NCI-H2107 (cell line): ENCODE measurements at places on chromosomes 6 and 20.

DNA sequence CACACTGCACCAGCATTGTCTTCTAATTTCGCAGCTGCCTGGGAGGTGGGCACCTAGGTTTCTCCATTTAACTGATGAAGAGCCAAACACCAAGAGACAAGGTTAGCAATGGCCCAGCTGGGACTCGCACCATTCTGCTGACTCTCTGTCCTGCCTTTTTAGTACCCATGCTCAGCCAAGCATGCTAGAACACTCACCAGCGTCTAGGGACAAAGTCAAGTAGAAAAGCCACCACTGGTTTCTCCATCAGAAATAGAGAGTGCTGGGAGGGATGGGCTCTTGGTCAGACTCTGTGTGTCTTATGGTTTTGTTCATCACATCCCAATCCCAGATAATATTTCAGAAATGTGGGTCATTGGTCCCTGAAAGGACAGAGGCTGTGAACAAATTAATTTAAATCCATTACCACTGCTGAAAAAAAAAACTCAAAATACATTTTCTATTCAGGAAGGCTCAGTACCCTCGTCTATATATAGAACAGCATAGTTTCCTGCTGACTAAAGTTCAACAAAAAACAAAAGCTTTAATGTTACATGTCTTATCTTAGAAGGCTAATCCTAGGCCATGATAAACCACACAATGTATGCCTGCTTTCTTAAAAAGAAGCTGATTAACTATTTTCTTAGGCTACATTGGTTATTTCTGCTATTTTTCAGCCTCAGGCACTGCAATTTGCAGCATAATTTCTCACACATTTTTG is 111.0 kb downstream of the TBC1D7 start:
- DNase-seq: no peak

GRCh38 chr20:58945965-58946631 is 35.0 kb upstream of the NELFCD start:
- DNase-seq: no peak

GRCh38 chr6:45532721-45533210 is 155.0 kb upstream of the SUPT3H start:
- DNase-seq: no peak

GRCh38 chr6:36625158-36625919 is 31.2 kb downstream of the SRSF3 start:
- DNase-seq: peak; percentile 45

- DNase-seq: no peak
Observed at GRCh38 chr20:11287126-11287525, 613.3 kb upstream of the JAG1 start.

- DNase-seq: no peak
Observed at GRCh38 chr6:12334526-12335130, 44.5 kb downstream of the EDN1 start.

GRCh38 chr6:161836643-161837448 is 563.0 kb upstream of the AGPAT4 start:
- no peak for DNase-seq

GRCh38 chr6:37547564-37548061 is 47.9 kb upstream of the CCDC167 start:
- DNase-seq: no peak

- DNase-seq: no peak
Observed at GRCh38 chr6:144595266-144595665, 310.1 kb downstream of the UTRN start.

DNA sequence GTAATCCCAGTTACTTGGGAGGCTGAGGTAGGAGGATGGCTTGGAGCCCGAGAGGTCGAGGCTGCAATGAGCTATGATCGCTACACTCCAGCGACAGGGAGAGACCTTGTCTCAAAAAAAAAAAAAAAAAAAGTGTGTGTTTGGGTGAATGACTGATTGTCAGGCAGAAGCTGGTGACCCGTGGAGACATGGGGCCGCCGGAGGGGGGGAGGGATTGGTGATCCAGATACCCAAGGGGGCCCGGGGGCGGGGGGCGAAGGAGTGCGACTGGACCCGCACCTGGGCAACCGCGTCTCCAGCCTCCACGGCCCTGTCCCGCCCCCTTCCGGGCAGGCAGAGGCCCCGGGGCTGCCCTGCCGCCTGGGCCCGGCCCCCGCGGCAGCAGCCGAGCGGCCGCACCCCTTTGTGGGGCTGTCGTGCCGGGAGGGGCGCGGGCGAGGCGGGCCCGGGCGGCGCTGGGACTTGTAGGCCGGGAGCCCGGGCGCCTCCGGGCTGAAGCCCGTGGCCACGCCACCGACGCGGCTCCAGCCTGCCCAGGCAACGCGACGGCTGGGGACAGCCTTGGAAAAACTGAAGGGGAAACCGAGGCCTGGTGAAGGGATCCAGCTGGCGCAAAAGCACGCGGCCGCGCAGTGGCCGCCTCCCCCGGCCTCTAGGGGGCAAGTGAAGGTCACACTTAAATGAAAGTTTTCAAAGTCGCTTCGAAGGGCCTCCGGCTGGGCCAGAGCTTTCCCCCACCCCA is 2.1 kb upstream of the RBM38 start:
- DNase-seq: peak; percentile 68

- DNase-seq: no peak
Observed at GRCh38 chr20:5737966-5738365, 12.2 kb upstream of the SHLD1 start.

DNA sequence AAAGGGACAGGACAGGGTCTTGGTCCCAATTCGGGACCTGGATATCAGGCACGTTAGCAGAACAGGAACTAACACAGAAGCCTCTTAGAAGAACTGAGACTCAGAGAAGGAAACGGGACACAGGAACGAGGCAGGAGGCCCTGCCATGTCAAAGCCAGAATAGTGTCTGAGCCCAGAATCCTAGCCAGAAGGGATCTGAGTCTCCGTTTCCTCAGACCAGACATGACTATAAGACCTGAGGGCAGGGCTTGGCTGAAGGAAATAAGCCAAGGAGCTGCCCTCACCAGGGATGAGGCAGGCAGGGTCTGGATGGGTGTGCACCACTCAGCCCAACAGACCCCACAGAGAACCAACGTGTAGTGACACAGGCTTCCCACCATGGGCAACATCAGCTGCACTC is 40.3 kb downstream of the TRERF1 start:
- DNase-seq: no peak

- DNase-seq: no peak
Observed at GRCh38 chr6:139693735-139694134, 319.3 kb upstream of the CITED2 start.

GRCh38 chr6:159977255-159977903 is 8.5 kb downstream of the IGF2R start:
- no peak for DNase-seq

DNA sequence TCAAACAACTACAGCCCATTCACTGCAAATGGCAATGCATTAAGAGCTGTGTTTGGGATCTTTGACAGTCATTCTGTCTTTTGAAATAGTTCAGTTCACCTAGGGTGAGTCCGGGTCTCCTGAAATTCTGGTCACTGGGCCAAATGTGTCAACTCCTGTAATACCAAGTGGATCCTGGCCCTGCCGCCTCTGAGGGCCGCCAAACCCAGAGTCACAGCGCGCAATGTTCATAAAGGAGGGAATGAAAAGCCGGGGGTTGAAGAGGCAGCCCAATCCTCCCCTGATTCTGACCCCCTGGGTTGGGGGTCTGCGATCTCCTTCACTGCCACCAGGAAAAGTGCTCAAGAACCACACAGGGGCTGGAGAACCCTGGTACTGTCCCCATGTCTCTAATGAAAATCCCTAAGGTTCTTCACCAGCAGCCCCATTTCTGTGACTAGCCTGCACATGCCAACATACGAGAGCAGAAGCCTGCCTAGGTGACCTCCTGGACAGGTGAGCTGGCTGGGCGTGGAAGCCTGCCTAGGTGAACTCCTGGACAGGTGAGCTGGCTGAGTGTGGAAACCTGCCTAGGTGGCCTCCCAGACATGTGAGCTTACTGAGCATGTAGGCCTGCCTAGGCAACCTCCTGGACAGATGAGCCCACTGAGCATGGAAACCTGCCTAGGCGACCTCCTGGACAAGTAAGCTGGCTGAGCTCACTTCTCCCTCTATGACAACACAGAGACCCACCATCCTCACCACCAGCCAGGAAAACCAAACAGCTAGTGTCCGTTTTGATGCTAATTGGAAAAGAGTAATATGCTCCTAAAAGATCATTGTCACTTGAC is 16.1 kb upstream of the APMAP start:
- no peak for DNase-seq

- no peak for DNase-seq
Observed at GRCh38 chr6:98467902-98468301, 366.5 kb upstream of the POU3F2 start.

GRCh38 chr6:126807876-126808275 is 310.6 kb upstream of the RSPO3 start:
- no peak for DNase-seq

DNA sequence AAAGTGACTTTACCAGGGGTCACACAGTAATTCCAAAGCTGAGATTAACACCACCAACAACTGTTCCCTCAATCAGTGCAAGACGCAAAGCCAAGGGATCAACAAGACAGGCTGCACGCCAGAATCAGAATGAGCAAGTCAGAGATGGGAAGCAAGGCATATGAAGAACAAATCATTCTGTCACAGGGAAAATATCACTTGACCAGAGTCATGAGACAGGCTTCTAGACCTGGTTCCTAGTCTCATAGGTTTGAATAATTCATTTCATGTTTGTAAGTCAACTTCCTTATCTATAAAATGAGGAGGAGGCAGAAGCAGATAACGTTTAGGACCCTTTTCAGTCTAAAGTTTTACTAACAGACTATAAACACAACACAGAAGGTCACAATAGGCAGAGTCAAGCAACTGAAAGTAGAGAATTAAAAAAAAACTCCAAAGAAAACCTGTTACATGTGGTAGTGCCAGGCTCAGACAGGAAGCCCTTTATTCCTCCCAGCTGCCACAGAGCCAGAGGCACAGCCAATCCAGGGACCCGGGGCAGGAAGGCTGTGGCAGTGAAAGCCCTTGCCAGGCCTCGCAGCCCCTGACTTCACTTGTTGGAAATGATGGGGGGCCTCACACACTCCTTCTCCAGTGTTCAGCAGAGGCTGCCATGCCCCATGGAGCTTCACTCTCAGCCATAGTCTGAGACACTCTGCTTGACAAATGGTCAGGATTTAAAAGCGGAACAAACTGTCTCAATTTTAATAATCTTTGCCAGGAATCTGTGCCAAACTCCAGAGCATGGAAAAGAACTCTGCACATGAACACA is 29.2 kb upstream of the DST start:
- DNase-seq: no peak

DNA sequence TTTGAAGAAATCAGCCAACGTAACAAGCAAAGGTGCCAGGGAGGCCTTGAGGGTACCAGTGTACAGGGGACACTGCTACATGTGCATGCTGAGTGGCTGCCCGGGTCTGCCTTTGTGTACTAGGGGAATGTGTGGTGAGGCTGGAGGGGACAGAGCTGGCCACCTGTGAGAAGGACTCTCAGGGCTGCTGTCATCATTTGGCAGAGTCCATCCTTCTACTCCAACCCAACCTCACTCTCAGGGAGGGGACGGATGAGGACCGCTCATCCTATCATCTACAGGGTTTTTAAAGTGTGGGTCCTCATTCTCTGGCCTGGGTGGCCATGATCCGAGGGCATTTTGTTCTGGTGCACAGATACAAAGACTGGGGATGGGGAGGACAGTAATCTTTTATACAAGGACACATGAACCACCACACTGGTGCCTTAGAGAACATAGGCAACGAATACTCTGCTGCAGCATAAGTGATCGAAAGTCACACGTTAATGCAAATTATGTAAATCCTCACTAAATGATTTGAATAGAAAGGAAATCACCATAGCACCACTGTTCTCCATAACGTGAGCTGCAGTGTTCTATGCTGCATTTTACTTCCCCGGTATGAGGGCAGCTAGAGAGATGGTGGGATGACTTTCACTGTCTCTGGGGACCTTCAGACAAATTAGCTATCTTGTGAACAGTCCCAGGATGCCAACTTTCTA is 181.4 kb downstream of the GMPR start:
- DNase-seq: no peak

GRCh38 chr6:151207674-151208073 is 32.1 kb upstream of the AKAP12 start:
- DNase-seq: no peak

DNA sequence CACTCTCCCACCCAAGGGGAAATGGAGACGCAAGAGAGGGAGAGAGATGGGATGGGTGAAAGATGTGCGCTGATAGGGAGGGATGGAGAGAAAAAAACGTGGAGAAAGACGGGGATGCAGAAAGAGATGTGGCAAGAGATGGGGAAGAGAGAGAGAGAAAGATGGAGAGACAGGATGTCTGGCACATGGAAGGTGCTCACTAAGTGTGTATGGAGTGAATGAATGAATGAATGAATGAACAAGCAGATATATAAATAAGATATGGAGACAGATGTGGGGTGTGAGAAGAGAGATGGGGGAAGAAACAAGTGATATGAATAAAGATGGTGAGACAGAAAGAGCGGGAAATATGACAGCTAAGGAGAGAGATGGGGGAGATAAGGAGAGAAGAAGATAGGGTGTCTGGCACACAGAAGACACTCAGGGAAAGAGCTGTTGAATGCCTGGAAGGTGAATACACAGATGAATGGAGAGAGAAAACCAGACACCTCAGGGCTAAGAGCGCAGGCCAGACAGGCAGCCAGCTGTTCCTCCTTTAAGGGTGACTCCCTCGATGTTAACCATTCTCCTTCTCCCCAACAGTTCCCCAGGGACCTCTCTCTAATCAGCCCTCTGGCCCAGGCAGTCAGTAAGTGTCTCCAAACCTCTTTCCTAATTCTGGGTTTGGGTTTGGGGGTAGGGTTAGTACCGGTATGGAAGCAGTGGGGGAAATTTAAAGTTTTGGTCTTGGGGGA is 754 bp downstream of the TNF start:
- no peak for DNase-seq

- DNase-seq: no peak
Observed at GRCh38 chr20:50750145-50750671, 18.8 kb downstream of the PARD6B start.

- DNase-seq: no peak
Observed at GRCh38 chr20:34948030-34948429, 7.6 kb downstream of the GSS start.

DNA sequence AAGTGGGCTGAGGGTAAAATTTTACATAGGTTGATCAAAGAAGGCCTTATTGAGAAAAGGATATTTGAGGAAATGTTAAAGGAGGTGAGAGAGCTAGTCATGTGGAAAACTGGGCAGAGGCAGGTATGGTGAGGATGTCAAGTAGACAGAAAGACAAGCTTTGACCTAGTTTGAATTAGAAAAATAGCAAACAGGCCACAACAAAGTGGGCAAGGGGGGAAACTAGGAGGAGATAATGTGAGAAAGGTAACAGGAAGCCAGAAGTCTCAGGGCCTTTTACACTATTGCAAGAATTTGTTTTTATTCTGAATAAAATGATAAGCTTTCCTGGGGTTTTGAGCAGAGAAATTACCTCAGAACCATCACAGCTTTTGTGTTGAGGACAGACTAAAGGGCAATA is 115.7 kb downstream of the RWDD2A start:
- DNase-seq: no peak

GRCh38 chr6:34341481-34341971 is 50.9 kb downstream of the NUDT3 start:
- DNase-seq: no peak

- no peak for DNase-seq
Observed at GRCh38 chr20:46400828-46401477, 5.5 kb downstream of the ELMO2 start.
